ENCODE measurements at places on chromosomes 16 and 17. TPM values are rescaled to one million over a fixed set of nuclear protein-coding genes. Genes with fewer than 3 reads are reported as not detected.

CFAP97D1 gene
- total RNA-seq: not detected

GNAO1 gene
- 25.4 TPM for total RNA-seq

CARD14 gene
- total RNA-seq: 0.48 TPM

GJD3 gene
- not detected for total RNA-seq

MYH2 gene
- total RNA-seq: not detected

TRIM47 gene
- total RNA-seq: 38.8 TPM

PLA2G10 gene
- 24.3 TPM for total RNA-seq

GAS7 gene
- total RNA-seq: 9.2 TPM

FOXL1 gene
- 1.2 TPM for total RNA-seq

KRTAP4-6 gene
- total RNA-seq: not detected

DNA sequence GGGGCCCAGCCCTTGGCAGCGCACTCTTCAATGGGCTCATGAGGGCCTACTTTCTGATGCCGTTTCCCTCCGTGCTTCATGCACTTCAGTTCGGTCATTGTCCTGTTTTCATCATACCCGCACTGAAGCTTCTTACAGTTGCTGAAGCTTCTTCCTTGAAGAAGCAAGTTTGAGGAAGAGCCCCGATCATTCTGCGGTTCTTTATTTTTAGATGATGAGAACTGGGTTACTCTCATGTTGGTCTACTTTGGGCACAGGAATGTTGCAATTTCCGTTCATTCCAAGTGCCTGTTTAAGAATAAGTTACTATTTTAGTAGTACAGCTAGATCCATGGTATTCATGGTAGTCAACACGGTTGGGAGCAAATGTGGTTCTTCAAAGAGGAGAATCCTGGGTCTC, 587.7 kb upstream of the HSBP1 start:
- no peaks in the 10 kb centered on the region for H3K27me3 ChIP-seq
- no peak overlapping the region for H3K27ac ChIP-seq
- H3K36me3 ChIP-seq: no peaks in the 10 kb centered on the region

DNA sequence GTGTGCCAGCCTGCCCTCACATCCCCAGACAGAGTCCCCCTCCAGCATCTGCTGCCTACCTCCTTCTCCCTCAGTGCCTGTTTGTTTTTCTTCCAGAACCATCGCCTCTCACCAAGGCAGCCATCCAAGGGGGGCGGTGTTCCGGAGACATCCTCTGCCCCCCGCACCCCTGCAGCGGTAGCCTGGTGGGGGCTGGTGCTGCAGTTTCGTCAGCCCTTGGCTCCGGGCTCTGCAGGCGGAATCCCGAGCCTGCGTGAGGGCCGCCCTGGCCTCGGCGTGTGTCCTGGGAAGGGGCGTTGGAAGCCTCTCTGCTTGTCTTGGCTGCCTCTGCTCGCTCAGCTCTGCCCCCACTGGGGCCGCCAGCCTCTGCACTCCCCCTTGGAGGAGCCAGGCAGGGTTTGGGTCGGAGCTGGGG, 126.0 kb upstream of the CIBAR2 start:
- peaks cover 32% of the 10 kb centered on the region for H3K27me3 ChIP-seq
- H3K36me3 ChIP-seq: no peaks in the 10 kb centered on the region
- peak; percentile 58 for DNase-seq
- H3K4me3 ChIP-seq: no peak overlapping the region
- peak overlapping the region; percentile 46 for H3K27ac ChIP-seq

DNA sequence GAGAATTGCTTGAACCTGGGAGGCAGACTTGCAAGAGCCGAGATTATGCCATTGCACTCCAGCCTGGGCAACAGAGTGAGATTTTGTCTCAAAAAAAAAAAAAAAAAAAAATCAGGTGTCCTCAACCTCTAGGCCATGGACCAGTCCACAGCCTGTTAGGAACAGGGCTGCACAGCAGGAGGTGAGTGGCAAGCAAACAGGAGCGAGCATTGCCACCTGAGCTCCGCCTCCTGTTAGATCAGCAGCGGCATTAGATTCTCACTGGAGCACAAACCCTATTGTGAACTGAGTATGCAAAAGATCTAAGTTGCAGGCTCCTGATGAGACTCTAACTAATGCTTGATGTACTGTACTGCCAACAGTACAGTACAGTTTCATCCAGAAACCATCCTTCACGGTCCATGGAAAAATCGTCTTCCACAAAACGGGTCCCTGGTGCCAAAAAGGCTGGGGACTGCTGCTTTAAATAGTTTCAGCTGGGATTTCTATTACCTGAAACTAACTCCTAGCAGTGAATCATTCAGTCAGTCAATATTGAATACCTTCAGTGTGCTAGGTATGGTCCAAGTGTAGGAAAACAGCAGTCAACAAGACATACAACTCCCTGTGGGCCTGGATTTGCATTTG, 56.3 kb upstream of the DHX40 start:
- no peak overlapping the region for H3K27ac ChIP-seq

DNA sequence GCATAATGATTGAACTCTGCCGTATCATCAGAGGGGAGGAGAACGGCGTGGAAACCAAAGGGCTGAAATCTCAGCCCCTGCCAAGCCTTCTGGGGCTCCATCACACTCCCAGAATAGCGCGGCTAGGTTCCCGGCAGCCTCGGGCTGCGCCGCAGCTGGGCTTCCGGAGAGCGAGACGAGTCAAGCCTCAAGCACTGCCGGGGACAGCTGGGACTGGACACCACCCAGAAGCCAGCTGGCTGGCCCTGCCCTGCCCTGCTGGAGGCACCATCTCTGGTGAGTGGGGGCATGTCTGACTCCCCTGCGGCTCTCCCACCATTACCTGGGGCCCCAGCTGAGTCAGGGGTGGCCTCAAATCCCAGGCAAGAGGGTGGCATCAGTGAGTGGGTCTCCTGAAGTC, 7.2 kb upstream of the GPRC5C start:
- H3K27me3 ChIP-seq: no peaks in the 10 kb centered on the region
- peaks cover 22% of the 10 kb centered on the region for H3K4me1 ChIP-seq
- H3K4me3 ChIP-seq: no peak overlapping the region
- H3K27ac ChIP-seq: no peak overlapping the region

- H3K27ac ChIP-seq: no peak overlapping the region
- no peaks in the 10 kb centered on the region for H3K27me3 ChIP-seq
- no peak overlapping the region for H3K4me3 ChIP-seq
These were observed 954.7 kb upstream of the RBFOX1 start for GRCh38 chr16:6377956-6378355.

DNA sequence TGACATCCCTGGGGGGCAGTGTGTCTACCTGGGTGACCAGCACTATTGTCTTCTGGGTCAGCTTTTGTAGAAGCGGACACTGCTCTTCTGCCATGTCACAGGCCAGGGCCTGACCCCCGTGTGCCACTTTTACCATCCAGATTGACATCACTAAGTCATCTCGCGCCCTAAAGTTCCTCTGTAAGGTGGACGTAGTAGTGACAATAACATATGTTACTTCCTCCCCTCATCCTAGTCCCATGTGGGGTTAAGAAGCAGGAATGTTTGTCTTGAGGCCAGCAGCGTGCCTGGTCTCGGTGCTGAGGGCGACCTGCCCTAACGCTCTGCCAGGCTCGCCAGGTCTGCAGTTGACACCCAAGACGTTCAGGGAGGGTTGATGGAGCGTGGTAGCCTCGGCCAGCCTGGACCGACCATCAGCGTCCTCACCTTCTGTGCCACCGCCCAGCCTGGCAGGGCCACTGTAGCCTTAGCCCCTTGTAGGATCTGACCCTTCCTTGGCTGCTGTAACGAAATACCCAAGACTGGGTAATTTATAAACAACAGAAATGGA, 20.7 kb downstream of the GAA start:
- H3K4me1 ChIP-seq: no peaks in the 10 kb centered on the region
- H3K27ac ChIP-seq: no peak overlapping the region
- DNase-seq: no peak
- no peaks in the 10 kb centered on the region for H3K36me3 ChIP-seq

DNA sequence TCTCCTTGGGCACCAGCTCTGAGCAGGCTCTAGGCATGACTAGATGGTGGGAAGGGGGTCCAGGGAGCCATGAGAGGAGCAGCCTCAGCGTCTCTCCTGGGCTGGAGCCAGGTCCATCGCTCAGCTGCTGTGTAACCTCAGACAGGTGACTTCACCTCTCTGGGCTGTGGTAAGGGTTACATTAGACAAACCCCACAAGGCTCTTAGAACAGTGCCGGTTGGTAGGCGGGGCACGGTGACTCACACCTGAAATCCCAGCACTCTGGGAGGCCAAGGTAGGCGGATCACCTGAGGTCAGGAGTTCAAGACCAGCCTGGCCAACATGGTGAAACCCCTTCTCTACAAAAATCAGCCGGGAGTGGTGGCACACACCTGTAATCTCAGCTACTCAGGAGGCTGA, 18.1 kb upstream of the NPTX1 start:
- no peaks in the 10 kb centered on the region for H3K4me1 ChIP-seq
- H3K27me3 ChIP-seq: peaks cover 18% of the 10 kb centered on the region
- H3K27ac ChIP-seq: no peak overlapping the region
- no peak overlapping the region for H3K4me3 ChIP-seq
- DNase-seq: no peak

DNA sequence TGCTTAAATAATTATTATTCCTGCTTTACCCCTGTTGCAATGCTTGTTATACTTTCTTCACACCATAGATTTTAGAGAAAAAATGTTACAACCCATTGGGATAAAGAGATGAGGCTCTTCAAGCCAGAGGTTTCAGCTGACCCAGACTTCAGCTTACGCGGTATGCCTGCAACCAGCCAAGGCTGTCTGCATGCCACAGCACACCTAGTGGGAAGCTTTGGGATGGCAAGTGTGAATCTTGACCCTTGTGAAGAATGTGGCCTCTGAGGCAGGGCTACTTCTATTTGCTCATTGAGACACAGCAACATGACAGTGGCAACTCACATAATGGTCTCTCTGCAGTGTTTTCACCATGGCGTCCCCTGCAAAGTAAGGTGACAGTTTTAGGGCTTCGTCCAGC, 193.9 kb upstream of the PIRT start:
- H3K4me3 ChIP-seq: no peak overlapping the region
- no peaks in the 10 kb centered on the region for H3K4me1 ChIP-seq
- no peaks in the 10 kb centered on the region for H3K36me3 ChIP-seq
- no peaks in the 10 kb centered on the region for H3K27me3 ChIP-seq
- DNase-seq: no peak

- no peaks in the 10 kb centered on the region for H3K27me3 ChIP-seq
- H3K4me1 ChIP-seq: no peaks in the 10 kb centered on the region
These were observed 78.9 kb downstream of the RTN4RL1 start for GRCh38 chr17:1946021-1946932.

GRCh38 chr17:34045990-34046389, 209.1 kb upstream of the CCL2 start:
- peaks cover under 1% of the 10 kb centered on the region for H3K27me3 ChIP-seq
- H3K27ac ChIP-seq: no peak overlapping the region
- H3K4me1 ChIP-seq: no peaks in the 10 kb centered on the region
- DNase-seq: no peak
- H3K4me3 ChIP-seq: no peak overlapping the region
- no peaks in the 10 kb centered on the region for H3K36me3 ChIP-seq

DNA sequence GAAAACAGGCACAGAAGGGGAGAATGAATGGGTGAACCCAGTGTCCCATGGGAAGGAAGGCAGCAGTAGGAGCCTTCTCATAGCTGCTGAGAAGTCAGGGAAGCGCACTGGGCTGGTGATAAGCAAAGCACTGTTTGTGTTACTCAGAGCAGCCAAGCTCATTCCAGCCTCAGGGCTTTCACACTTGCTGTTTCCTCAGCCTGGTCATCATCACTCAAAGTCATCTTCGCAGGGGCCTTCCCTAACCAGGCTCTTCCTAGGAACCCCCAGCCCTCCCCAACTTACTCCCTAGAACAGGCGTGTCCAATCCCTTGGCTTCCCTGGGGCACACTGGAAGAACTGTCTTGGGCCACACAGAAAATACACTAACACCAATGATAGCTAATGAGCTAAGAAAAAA, 32.1 kb upstream of the LONP2 start:
- no peaks in the 10 kb centered on the region for H3K4me1 ChIP-seq
- H3K27ac ChIP-seq: no peak overlapping the region
- peaks cover 4% of the 10 kb centered on the region for H3K27me3 ChIP-seq
- no peak overlapping the region for H3K4me3 ChIP-seq
- DNase-seq: no peak

DNA sequence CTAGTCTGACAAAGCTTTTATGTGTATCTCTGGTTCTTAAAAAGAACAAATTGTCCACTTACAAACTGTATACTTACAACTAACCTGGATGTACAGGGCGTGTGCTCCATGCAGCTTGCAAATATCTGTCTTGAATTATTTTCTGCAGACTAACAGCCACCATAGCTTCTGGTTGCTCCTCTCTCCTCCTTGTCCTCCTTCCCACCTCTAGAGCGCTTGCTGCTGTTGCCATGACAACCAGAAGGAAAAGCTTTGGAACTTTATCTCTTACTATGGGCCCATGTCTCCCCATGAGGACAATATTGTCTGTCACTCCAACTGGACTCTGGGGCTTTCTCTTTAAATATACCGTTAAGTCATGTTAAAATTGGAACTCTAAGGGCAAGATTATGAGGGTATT, 71.5 kb upstream of the DHX40 start:
- H3K27ac ChIP-seq: no peak overlapping the region
- DNase-seq: no peak

GRCh38 chr16:84408856-84409255, 40.5 kb downstream of the ATP2C2 start:
- H3K4me3 ChIP-seq: no peak overlapping the region
- H3K27me3 ChIP-seq: peaks cover 13% of the 10 kb centered on the region
- no peaks in the 10 kb centered on the region for H3K4me1 ChIP-seq
- no peaks in the 10 kb centered on the region for H3K36me3 ChIP-seq
- no peak for DNase-seq
- no peak overlapping the region for H3K27ac ChIP-seq

DNA sequence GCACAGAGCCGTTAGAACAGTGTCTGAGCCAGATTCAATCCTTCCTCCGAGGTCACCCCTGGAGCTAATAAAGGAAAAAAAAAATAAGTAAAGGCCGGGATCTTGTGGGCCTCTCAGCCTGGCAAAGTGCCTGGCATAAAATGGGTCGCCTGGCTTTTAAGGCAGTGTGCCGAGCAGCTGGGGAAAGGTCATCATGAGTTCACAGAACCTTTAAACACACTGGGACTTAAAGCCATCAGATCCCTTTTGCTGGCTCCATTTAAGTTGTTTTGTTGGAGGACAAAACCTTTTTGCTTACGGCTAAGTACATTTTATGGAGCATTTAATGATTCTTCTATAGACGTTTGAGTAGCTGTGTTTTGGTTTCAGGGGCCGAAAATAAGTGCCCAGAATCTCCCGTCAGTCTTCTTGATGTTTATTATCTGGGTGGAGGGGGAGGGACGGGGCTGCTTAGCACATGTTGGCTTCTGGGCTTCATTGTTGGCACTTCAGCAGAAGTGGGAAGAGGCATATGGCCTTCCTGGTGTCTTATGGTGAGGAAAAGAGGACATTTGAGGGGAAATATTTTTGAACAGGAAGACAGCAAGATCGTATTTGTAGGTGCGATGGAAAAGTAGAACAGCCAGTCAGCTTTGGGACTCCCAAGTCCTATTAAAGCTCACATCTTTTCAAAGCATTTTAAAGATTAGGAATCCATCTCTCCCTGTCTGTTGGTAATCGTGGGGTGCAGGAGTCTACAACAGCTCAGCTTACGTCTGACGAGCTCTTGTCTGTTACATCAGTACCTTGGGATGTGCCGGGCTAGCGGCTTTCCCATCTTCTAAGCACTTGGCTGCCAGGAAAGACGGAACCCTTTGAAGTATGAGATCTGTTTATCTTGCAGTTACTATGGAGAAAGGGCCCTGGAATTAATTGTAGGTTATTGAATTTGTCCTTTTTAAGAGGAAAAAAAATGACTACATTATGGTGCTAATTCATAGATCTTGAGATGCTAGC, 31.1 kb downstream of the RBFOX1 start:
- H3K27me3 ChIP-seq: no peaks in the 10 kb centered on the region
- no peak overlapping the region for H3K27ac ChIP-seq
- H3K4me3 ChIP-seq: no peak overlapping the region
- no peak for DNase-seq
- no peaks in the 10 kb centered on the region for H3K36me3 ChIP-seq

- no peak overlapping the region for H3K27ac ChIP-seq
- no peak overlapping the region for H3K4me3 ChIP-seq
- no peaks in the 10 kb centered on the region for H3K36me3 ChIP-seq
- H3K4me1 ChIP-seq: peaks cover 21% of the 10 kb centered on the region
- DNase-seq: no peak
These were observed 13.1 kb downstream of the SOCS3 start for GRCh38 chr17:78346605-78347250.

Measured in transverse colon (tissue), 4 donors.